Suppressor macrophage treated with lipopolysaccharide for 1 hour (primary cell): ENCODE measurements at places on chromosomes 11 and 22.

- DNase-seq, result no peak
Measured at GRCh38 chr11:104152941-104153505, 10.9 kb downstream of the PDGFD start.

DNA sequence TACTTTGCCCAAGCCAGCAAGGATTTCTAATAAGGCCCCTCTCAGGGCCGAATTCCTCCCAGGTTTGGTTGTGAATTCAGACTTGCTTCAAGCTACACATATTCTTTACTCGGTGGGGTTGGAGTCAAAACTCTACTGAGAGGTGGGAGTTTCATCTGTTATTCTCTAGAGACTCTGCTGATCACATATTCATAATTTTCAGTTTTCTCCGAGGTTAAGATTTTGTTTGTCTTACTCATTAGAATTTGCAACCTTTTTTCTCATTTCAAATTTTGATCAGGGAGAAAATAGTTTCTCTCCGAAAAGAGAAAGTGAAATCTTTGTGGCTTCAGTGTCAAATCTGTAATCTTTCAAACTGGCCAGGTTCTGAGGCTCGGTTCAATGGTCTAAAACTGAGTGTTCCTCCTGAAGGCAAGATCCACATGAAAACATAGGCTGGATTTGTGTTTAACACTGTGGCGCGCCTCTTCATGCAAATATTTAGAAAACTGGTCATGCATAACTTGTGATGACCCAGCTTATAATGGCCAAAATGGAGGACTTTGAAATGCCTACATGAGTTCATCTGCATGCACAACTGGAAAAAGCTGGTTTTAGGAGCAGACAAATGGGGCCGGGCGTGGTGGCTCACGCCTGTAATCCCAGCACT is 21.5 kb upstream of the GSTP1 start:
- DNase-seq, result no peak

DNA sequence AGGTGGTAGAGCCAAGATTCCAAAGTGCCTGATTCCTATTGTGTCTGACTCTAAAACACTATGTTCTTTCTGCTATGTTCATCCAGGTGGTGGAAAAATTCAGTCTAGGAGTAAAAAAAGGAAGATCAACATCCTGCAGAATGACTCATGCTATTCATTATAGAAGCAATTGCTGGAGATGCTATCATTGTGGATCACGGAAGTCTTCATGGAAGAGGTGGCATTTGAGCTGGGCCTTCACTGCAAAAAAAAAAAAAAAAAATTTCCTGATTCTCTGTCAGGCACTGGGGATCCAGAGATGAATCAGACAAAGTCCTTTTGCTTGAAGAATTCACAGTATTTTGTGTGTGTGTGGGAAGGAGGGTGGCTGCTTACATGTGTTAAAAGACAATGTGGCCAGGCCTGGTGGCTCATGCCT is 1.4 kb upstream of the UVRAG start:
- peak; percentile 33 for DNase-seq

- no peak for DNase-seq
Measured at GRCh38 chr11:113697756-113698407, 8.2 kb downstream of the TMPRSS5 start.

DNA sequence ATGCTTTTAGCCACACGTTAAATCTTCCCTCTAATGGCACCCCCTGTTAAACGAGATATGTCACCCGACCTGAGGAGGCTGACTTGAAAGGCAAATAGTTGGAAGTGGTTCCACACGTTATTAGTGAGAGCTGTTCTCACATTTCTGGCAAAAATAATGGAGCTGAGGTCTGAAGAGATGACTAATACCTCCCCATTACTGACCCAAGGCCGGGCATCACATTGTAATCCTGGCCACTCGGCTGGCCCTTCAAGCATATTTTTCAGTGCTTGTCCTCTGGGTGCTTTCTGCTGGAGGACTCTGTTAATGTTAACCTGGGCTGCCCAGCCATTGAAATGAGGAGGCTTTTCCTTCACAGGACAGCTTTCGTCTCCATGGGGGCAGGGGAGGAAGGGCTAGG is 260.0 kb upstream of the CADM1 start:
- no peak for DNase-seq

GRCh38 chr22:39343259-39344045 is 6.3 kb upstream of the SYNGR1 start:
- peak; percentile 63 for DNase-seq

GRCh38 chr11:35598254-35599125 is 19.8 kb upstream of the FJX1 start:
- DNase-seq, result peak; percentile 84

GRCh38 chr11:44261800-44262591 is 47.9 kb downstream of the ALX4 start:
- DNase-seq, result no peak

- no peak for DNase-seq
Measured at GRCh38 chr22:48389916-48390315, 1437.8 kb downstream of the BRD1 start.

GRCh38 chr11:59247531-59248227 is 35.0 kb upstream of the MPEG1 start:
- DNase-seq, result peak; percentile 17

DNA sequence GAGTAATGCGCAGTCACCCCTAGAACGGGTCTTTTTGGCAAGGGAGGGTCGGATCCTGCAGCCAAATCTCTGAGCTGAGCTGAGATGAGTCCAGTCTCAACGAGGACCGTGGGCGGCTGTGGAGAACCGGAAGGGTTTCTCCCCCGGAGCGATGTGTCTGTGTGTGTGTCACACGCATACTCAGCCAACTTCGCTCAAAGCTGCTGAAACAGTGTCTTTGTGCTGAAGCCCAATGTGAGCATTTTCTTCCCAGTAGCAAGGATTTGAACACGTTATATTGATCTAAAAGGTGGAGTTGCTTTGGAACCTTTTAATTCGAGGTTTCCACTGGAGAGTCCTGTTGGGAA is 1.4 kb upstream of the CELSR1 start:
- peak; percentile 93 for DNase-seq

DNA sequence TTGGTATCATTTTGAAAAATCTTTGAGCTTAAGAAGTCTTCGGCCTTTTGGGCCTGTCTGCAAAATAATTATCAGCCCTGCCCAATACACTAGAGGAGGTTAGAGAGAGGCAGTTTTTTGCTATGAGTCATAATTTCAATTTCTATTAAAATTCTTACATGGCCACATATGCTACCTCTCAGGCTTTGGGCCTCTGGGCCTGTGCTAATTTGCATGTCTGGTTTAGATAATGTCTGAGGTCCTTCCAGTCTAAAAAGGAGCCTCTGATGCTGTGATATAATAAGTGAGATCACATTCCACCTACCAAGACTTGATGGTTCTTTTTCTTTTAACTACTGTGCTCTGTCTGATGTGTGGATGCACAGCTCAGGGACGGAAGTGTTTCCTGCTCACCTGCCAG is 70.8 kb downstream of the KCNJ1 start:
- DNase-seq, result no peak

DNA sequence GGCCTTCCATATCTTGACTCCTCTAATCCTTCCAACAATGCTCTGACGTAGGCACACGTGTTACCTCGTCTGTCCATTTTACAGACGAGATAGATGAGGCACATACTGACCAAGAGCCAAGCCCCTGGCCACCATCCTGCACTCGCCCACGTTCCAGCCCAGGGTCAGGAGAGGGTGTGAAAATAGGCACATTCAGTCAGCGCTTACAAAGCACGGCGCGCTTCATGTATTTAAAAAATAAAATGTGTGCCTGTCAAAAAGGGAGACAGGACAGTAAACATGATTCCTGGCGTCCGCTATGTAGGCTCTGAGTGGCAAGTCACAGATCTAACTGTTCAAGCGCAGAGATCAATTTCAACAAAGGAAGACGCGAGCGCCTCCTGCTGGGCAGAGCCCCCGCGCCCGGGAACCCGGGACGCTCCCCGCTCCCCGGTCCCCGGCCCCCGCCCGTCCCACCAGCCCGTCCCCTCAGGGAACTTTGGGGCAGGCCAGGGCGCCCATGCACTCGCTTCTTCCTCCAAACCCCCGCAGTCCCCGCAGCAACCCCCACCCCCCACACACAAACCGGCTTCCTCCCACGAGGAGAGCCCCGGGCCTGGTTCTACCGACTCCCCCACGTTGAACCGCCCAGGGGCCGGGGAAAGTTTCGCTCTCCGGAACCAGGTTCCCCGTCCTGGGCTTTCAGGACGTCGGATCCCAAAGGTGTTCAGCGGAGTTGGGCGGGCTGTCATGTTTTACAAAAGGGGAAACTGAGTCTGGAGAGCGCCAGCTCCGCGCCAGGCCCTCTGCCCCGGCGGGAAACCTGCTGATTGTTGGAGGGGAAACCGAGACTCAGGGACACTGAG is 10.4 kb upstream of the C1QTNF6 start:
- peak; percentile 94 for DNase-seq
